ENCODE measurements at places on chromosomes 4 and X.

DNA sequence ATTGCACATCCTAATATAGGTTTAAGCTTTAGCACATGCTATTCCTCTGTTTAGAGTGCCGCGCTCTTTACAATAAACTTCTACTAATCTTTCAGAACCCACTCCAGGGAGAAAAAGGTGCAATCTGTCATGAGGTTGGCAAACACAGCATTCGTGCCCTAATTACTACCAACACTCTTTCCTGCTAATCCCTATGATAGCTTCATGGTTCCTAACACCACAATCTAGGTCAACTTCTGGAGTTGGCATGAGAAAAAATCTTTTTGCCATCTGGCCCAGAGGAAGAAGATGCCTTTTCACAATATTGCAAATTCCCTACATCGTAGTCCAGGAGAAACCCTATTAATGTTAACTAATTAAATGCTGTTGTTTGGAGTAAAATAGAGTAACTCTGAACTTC lies 39.6 kb downstream of the TMA16 start:
- DNase-seq = no peak

DNA sequence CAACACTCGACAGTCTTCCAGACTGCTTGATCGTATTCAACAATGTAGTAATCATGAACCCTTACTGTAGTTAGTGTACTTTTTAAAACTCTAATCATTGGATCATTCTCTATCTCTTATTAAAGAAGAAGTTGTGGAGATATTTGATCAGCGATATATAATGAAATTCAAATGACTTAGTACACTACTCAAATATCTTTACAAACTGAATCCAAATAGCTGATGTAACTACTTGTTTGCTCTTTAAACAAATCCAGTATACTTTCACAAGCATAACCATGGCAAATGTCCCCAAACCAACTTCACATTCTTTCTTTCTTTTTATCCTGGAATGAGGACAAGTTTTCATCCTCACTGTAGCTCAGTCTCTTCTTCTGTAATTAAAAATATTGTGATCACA lies 1569.9 kb upstream of the ADGRL3 start:
- DNase-seq = no peak

GRCh38 chr4:77170926-77171325 lies 13.9 kb downstream of the CCNG2 start:
- DNase-seq = no peak

DNA sequence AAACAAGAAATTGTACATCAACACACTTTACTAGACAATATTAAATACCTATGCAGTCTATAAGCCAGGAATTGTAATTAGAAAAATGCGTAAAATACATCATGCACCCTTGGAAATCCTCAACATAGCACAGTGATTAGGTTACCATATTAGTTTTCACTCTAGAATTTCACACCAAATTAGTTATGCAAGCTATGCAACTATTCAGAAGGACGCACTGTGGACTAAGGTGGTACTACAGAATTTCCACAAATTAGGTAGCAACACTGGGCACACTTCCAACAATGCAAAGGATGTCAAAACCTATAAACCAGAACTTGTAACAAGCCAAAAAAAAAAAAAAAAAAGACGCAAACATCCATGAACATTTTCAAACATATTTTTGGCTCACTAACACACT lies 71.1 kb upstream of the ZCCHC13 start:
- DNase-seq = no peak

- no peak for DNase-seq
Measured at GRCh38 chr4:152398060-152398459, 137.8 kb downstream of the FBXW7 start.

DNA sequence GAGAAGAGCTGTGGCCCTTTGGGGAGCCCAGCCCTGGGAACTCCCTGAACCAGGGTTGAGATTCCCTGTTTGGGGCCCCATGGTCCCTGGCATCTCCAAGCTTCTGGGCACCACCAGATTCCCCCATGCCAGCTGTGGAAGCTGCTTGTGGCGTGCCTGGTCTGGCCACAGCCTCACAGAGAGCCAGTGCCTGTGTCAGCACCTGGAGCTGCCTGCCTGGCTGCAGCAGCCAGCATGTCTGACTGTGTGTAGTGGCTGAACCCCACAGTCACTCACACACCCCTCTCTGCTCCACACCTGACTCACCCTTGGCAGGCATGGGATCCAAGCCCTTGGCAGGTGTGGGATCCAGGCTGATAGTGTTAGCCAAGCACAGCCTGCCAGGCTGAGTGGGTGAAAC lies 97.2 kb upstream of the GALNTL6 start:
- no peak for DNase-seq

GRCh38 chr4:102819588-102820365 lies 7.6 kb downstream of the UBE2D3 start:
- peak; percentile 75 for DNase-seq

DNA sequence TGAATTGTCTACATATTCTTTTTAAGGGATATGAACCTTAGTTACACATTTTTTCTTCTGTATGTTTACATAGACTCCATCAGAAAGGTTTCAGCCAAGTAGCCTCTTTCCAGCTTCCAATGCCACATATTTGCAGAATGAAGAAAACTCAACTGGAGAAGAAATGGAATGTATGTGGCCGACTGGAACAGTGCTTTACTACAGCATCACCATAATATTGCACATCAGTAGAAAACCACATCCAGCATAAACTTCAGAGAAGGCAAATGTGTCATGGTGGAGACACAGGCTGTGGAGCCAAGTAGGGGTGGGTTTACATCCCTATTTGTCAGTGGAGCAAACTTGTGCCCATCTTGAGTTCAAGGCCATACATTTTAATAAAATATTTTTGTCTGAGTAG lies 204.8 kb upstream of the LDB2 start:
- DNase-seq = no peak

DNA sequence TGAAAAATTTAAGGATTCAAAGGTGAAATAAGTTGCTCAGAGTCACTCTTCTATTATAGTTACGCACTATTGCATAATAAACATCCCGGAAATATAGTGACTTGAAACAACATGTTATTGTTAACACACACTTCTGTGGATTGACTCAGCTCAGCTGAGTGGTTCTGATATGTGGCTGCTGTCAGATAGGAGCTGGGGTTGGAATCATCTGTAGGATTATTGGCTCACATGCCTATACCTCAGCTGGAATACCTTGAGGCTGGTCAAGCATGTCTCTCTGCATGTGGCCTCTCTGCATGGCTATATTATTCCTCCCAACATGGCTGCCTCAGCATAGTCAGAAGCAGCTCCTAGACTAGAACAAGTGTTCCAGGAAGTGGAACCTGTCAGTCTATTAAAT lies 486.7 kb upstream of the MAGEB2 start:
- DNase-seq = no peak

DNA sequence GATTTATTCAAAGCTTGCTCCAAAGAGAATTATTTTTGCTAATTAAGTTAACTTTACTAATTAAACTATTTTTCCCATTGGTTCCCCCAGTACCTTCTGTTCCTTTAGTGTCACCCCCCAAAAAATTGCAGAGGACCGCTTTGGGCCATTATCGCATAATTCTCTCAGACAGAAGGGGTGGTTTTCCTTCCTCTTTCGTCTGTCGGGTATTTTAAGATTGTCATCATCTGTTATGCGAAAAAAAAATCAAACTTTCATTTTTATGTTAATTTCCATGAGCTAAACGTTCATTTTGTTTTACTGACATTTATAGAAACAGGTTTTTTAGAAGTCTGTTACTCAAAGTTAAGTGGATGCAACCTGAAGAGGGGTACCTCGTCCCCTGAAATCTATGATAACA lies 76.2 kb upstream of the DDX3X start:
- DNase-seq = no peak

- no peak for DNase-seq
Measured at GRCh38 chrX:129359269-129359668, 164.0 kb downstream of the SMARCA1 start.

DNA sequence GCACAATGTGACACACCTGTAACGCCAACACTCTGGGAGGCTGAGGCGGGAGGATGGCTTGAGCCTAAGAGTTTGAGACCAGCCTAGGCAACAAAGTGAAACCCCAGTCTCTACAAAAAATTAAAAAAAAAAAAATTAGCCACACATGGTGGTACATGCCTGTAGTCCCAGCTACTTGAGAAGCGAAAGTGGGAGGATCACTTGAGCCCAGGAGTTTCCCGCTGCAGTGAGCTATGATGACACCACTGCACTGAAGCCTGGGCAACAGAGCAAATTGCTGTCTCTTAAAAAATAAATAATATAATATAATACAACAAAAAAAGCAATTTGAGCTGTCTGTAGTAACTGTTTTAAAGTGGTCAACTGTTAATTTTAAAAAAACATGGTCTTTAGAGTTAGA lies 13.2 kb downstream of the SPOCK3 start:
- DNase-seq = no peak

DNA sequence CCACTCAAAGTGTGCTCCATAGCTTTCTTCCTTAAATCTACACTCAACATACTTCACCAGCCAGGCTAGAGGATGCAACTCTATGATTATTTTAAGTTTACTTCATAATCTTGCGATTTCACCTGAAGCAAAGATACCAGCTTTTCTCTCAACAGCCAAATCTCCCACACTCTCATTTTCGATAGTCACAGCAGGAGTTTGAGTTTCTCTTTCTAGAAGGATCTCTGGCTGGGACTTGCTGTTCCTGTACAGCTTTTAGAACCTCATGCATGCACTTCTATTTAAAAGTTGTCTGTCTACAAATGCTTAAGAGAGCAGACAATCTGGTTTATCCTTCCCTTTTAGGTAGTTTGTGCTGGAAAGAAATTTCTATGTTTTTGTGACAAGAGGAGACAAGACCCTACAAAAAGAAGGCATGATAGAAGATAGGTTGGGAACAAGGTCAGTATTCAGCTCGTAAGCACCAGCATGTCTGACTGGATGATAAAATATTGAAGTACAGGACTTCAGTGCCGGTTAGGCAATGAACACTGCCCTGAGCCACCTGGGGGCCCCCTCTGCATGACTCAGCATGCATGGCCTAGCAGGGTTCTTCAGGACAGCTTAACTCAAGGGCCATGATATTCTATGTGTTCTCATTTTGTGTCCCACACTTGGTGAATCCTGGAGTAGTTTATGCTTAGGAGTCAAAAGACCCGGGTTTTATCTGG lies 65.6 kb downstream of the ATXN3L start:
- no peak for DNase-seq

- peak; percentile 54 for DNase-seq
Measured at GRCh38 chr4:2934077-2934812, 29.0 kb downstream of the NOP14 start.

- DNase-seq = no peak
Measured at GRCh38 chr4:119697887-119698393, 69.3 kb upstream of the PDE5A start.

GRCh38 chrX:29627833-29628232 lies 587.5 kb upstream of the MAGEB2 start:
- no peak for DNase-seq

GRCh38 chr4:156784970-156785369 lies 186.6 kb downstream of the PDGFC start:
- DNase-seq = no peak

GRCh38 chr4:57249083-57249482 lies 138.9 kb upstream of the IGFBP7 start:
- no peak for DNase-seq

DNA sequence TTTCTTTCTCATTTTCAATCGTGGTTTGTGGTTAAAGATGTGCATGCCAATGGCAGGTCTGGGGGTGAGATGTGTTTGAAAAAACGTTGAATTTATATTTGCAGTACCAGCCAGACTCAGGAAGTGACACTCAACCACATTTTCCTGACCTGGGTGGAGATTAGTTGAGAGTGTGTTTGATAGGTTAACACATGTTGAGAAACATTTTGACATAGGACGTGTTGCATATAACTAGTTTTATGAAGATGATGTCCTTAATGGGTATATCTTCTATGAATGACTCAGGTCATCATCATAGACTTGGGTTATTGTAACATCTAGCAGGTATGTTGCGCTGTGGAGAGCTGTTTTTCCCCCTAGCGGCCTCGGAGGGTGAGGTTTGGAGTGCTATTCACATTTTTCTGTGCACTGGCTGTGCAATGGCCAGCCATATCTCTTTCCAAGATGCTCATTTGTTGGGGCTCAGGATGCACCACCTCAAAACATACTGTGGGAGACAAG lies 21.7 kb upstream of the CD38 start:
- peak; percentile 85 for DNase-seq

GRCh38 chr4:13525606-13526281 lies 18.6 kb downstream of the NKX3-2 start:
- DNase-seq = no peak

- no peak for DNase-seq
Measured at GRCh38 chr4:71441186-71442169, 102.7 kb downstream of the SLC4A4 start.

All from CD4-positive, alpha-beta T cell treated with Interleukin-12 subunit alpha and Interleukin-12 subunit beta, for 1 hour (primary cell).